GM12892 (cell line): ENCODE measurements at places on chromosomes 3 and 15.

DNA sequence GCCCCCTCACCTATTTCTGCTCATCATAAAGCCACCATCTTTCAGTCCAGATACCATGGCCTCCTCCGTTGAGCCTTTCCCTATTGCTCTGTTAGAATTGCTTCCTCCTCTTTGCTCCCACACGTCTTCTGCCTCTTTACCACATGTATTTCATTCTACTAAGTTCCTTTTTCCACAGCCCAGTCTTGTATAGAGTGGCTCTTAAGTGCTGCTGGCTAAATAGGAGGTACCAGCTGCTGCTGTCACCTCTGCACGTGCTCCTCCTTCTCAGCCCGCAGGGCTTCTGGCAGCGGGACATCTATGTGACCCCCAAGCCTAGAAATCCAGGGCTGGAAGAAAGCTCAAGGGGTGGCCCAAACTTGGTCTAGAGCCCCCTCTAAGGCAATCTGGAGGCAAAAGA, 38.8 kb upstream of the PLXND1 start:
- no peak for DNase-seq

DNA sequence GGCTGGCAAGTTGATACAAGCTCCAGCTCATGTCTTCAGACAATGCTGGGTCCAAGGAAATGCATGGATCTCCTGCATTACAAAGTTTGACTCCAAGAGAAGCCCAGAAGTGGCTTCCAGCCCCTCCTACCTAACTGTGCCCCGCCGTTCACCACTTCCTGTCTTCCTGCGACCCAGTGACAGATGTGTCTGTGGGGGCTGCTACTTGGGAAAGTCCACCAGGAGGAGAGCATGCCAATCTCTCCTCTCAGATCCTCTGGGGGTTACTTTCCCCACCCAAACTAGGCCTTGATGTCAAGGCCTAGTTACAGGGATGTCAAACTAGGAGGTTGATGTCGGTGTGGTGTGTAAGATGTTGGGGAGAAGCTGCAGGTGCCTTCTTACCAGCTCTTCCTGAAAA, 133.6 kb upstream of the RASGRP1 start:
- no peak for DNase-seq

GRCh38 chr3:129014148-129014547, 13.0 kb downstream of the EFCC1 start:
- no peak for DNase-seq

DNA sequence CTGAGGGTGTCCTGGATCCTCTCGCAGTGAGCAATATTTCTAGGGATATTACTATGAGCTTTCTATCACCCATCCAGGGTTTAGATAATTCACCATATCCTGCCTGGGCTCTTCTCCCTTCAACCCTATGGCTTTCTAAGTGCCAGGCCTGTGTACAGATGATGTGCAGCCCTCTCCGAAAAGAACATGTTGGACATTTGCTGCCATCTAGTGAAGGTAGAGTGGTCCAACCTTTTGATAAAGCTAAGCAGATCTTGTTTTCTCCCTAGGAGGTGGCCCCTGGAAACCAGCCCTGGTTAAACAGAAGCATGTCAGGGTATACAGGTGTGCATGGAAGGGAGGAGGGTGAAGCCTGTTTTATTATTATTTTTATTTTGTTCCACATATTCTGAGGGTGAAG, 27.9 kb upstream of the SCN10A start:
- no peak for DNase-seq

DNA sequence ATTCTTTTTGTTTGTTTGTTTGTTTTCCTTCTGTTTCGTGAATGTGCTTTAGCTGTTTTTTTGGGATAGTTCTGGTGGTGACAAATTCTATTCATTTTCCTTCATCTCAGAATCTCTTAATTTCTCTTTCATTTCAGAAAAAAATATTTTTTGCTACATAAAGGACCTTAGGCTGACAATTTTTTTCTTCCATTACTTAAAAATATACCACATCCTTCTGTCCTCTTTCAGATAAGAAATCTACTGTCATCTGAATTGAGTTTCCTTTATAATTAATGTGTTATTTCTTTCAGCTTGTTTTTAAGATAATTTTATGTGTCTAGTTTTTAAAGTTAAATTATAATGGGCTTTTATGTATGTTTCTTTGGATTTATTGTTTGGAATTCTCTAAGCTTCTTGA, 47.6 kb downstream of the IL16 start:
- no peak for DNase-seq

DNA sequence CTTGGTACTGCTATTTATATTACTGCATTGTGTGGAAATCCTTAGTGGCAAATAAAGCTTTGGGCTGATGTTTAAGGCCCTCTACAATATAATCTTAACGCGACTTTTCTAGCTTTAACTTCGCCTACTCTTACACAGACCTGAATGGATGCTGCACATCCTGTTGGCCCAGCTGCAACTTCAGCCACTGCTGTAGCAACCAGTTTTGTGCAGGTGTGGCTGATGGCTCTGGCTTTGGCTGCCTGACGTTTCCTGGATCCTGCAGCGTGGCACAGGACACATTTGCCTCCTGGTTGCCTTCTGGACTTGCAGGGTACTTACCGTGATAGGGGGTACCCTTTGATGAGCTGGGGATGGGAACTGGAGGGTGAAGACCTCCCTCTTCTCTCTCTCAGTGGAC, 20.2 kb upstream of the ERICH6 start:
- DNase-seq = no peak

GRCh38 chr3:31858439-31858838, 122.6 kb downstream of the OSBPL10 start:
- no peak for DNase-seq

DNA sequence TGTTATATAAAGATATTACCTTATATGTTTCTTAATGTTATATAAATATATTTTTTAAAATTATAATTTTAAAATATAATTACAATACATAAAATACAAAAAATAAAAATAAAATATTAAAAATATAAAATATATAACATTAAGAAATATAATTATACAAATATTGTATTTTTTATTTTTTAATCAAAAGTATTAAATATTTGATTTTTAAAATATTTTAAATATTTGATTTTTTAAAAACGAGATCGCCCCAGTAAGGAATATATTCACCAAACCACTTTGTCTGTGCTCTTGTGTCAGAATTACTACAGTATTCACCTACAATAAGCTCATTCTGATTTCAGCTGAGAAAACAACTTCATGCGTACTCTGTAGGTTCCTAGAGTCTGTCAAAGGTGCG, 89.1 kb downstream of the ETFA start:
- no peak for DNase-seq

- no peak for DNase-seq
Observed at GRCh38 chr3:190718671-190719070, 143.8 kb downstream of the GMNC start.

- no peak for DNase-seq
Observed at GRCh38 chr3:11331101-11331500, 58.9 kb downstream of the ATG7 start.

DNA sequence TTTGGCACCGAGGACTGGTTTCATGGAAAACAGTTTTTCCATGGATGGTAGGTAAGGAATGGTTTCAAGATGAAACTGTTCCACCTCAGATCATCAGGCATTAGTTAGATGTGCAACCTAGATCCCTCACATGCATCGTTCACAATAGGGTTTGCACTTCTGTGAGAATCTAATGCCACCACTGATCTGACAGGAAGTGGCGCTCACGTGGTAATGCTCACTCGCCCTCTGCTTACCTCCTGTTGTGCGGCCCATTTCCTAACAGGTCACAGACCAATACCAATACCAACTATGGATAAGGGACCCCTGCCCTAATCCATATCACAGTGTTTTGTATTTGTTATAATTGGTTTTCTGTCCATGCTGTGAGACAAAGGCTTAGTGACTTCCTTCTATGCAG, 58.9 kb downstream of the SLMAP start:
- DNase-seq = no peak

GRCh38 chr3:88263417-88264100, 113.8 kb downstream of the C3orf38 start:
- no peak for DNase-seq

DNA sequence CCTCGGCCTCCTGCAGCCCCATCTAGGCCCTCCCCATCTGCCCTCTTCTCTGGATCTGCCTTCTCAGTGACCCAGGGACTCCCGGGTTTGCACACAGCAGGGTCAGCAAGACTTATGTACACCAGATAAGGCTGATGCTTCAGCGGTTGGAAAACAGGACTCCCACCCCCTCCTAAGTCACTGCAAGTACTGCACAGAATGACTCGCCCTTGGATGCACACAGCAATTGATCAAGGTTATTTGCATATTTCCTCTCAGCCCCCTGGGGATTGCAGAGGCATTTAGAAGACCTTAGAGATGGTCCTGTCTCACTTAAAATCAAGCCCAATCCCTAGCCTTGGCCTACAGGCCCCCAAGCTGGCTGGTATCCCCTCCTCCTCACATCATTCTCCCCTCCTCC, 8.9 kb downstream of the ACAN start:
- DNase-seq = no peak

DNA sequence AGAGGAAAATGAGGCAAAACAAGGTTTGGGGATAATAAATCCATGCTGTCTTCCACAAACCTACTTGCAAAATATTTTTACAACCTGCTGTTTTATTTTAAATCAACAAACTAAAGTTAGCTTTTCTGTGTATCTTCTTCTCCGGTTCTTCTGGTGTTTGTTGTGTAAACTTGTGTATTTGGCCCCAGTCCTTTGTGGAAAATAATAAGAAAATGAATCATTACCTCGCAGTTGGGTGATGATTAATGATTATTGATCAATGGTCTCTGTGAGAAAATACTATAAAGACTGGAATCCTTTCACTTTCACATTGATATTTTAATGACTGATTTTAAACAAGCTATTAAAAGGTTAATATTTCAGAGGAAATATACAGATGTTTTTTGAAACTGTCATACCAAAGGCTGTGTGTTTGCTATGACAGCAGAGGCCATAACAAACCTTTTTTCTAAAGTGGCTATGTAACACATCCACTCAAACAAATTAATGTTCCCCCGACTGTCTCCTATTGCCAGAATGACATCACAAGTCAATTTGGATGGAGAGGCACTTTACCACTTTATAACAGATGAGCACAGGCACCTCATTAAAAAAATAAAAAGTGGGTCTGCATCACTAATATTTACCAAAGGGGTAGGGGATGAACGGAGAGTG, 152.5 kb downstream of the MEX3B start:
- no peak for DNase-seq

DNA sequence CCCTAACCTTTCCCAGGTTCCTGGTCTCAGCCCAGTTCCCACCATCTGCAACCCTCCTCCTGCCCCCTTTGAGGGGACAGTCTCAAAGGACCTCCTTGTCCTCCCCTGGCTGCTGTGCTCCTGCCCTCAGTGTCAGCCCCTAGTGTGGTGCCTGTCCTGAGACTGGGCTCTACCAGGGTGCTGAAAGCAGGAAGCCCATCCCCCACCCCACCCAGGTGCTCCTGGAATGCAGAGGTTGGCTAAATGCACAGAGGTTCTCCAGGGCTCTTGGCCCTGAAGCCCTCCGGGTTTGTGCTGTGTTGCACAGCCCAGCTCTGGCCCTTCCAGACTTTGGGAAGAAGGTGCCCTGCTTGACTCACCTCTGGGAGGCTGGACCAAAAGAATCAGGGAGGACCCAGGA, 21.8 kb downstream of the C3orf18 start:
- DNase-seq = no peak

- DNase-seq = no peak
Observed at GRCh38 chr15:89186803-89187202, 34.6 kb downstream of the RLBP1 start.

DNA sequence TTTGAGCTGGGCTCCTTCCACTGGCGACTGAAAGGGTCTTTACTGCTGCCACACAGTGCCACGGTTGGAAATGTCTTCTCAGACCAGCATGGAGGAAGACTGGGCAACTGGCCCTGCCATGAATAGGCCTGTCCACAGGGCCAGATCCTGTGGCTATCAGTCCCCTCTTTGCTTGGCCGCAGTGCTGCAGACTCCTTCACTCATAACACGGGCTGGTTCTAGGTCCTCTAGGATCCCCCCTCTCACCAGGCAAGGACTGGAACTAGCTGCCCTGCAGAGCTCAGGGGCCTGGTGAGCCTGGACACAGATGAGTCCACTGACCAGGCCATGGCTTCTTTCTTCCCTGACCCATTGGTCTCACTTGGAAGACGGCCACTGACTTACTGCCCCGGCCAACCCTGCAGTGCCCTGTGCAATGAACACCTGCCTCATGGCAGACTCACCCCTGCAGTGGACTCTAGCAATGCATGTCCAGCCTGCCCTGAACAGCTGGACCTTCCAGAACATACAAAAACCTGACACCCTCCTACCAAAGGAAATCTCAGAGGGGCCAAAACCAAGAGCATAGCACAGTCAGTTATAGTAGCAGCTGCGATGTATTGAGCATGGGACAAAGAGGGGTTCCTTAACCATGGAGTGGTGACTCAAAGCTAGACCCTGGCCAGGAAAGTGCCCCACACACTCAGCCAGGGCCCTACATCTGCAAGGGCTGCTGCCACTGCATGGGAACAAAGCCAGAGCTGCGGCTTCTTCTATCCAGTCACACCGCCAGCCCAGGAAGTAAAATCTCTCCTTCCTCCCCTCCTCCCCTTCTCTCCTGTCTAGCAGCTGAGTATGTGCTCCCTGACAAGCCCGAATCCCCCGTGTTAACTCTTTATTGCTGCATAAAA, 72.1 kb upstream of the ITGA11 start:
- DNase-seq = no peak

DNA sequence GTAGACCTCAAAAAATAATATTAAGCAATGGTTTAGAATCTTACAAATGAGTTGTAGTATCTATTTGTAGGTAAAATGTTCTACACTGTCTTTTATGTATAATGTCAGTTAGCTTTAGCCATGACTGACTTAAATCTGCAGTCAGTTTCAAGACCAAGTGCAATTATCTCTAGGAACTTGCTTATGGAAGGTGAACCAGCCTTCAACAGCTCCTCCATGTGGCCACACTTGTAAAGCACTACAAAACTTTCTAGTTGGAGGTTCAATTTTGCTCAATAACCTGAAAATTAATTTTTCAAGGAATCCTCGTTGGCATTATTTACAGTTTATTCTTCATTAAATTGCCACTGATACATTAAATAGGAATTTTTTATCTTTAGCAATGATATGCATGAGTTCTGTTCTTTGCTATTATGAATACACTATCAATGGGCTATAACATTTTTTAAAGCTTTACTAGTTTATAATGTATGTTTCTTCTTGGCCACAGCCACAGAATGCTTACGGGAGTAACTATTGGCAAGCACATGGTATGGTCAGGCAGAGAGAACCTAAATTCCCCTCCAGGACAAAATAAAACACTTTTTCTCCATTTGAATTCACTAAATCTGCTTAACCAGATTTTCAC, 315.3 kb upstream of the UBE2E2 start:
- DNase-seq = no peak

DNA sequence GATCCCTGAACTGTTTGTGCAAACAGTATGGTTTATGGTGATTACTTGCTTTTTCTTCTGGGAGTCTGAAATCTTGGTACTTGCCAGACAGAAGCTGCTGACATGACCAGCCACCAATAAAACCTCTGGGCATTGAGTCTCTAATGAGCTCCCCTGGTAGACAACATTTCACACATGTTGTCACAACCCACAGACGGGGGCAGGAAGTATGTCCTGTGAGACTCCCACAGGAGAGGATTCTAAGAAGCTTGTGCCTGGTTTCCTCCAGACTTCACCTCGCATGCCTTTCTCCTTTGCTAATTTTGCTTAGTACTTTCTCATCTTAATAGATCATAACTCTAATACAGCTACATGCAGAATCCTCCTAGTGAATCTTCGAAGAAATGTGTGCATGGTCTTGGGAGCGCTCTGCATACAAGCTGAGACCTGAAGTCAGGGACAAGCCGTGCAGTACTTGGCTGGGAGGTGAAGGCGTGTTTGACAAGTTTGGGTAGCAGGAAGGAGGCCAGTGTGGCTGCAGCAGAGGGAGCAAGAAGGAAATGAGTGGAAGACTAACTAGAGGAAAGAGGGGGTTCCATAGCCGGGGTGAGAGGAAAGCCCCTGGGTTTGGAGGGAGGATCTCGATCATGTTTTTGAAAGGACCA, 49.0 kb downstream of the B3GNT5 start:
- DNase-seq = no peak
